Stimulated activated CD4-positive, alpha-beta T cell treated with anti-CD3 and anti-CD28 coated beads, Interleukin-4, amount 100 ng/mL, for 4 hours (primary cell): ENCODE measurements at places on chromosomes 4 and X.

GRCh38 chr4:38347251-38347650, 316.7 kb upstream of the KLF3 start:
- DNase-seq, result no peak

DNA sequence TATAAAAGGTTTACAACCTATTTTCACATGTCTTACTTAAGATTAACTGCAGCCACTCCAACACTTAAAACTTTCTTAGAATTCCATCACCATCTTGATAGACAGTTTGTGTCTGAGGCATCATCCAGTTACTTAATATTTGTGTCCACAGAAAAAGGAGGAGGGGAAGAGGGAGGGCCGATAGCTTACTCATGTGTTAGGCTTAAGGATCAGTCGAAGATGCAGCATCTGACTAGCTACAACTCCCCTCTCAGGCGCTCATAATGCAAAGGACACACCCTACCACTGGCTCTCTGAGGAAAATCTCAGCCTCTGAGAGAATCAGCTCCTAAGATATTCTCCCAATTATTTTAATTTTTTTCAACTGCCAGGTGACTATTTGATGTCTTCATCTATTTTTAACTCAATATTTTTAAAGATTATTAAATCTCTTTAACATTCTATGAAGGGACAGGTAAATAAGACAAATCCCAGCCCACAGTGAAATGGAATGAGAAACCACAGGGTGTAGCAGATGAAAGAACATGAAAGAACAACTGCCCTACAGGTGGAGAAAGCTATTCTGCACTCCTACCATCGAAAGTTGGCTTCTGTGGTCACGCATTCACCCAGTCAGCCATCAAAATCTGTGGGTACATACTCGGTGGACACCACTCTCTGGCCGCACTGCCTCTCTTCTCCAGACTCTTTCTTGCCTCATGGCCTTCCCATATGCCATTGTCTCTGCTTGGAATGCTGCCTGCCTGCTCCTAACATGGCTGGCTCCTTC, 48.0 kb downstream of the ARAP2 start:
- DNase-seq, result no peak

DNA sequence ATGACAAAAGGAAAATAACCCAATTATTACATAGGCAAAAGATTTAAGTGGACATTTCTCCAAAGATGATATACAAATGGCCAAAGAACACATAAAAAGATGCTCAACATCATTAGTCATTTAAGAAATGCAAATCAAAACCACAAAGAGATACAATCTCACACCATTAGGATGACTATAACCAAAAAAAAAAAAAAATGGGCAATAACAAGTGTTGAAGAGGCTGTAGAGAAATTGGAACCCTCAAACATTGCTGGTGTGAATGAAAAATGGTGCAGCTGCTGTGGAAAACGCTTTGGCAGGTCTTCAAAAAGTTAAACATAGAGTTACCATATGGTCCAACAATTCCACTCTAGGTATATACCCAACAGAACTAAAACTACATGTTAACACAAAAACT, 5.6 kb upstream of the PRDX4 start:
- no peak for DNase-seq

DNA sequence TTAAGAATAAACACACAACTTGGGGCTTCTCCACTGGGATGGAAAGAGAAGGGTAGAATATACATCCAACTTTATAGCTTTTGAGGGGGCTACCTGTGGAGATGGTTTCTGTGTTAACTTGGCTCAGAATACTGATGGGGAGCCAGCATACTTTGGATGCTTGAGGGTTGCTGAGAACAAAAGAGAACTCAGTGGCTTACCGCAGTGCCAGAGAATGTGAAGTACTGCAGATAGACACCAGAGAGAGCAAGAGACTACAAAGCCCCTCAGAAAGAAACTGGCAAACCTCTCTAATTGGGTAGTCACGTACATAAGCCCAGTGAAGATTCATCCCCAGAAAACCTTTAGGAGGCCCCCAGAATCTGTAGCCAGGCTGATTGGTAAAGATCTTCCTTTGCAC, 214.4 kb downstream of the DCHS2 start:
- DNase-seq, result no peak
